Activated CD4-positive, alpha-beta T cell treated with anti-CD3 and anti-CD28 coated beads, Interleukin-2, amount 50 U/mL, for 24 hours (primary cell): ENCODE measurements at places on chromosomes 1 and 21.

DNA sequence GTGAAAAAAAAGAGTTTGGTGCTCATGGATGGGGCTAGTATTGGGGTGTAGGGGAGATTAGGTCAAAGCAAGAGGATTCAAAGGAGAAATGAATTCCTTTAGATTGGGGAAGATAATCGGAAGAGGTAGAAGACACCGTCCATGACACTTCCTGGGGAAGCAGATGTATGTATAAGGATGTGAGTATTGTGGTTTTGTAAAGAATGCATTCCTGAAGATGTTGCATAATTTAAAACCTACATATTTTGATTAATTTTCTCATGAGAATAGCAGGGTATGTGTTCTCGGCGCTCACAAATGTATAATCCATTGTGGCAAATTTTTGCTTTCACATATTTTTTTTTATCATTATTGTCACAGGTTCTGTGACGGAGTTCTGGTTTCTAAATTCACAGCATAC is 5.5 kb upstream of the LGALS8 start:
- DNase-seq, result no peak

DNA sequence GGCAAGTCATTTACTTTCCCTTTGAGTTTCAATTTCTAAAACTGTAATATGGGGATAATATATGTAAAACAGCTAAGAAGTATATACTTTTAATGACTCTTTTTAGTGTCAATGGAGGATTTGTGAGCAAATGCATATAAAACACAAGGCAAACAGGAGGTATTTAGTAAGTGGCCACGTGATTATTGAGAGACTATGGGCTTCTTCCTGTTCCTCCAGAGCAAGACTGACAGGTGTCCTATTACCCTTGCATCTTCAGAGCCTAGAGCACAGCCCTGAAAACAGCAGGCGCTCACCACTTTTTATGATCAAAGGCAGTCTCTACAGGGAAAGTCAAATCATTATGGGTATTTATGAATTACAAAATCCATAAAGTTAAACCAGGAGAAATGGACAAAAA is 941 bp upstream of the ROR1 start:
- no peak for DNase-seq

GRCh38 chr1:200973937-200974657 is 49.4 kb downstream of the KIF21B start:
- no peak for DNase-seq

- no peak for DNase-seq
Observed at GRCh38 chr1:71303617-71304041, 222.8 kb upstream of the ZRANB2 start.

DNA sequence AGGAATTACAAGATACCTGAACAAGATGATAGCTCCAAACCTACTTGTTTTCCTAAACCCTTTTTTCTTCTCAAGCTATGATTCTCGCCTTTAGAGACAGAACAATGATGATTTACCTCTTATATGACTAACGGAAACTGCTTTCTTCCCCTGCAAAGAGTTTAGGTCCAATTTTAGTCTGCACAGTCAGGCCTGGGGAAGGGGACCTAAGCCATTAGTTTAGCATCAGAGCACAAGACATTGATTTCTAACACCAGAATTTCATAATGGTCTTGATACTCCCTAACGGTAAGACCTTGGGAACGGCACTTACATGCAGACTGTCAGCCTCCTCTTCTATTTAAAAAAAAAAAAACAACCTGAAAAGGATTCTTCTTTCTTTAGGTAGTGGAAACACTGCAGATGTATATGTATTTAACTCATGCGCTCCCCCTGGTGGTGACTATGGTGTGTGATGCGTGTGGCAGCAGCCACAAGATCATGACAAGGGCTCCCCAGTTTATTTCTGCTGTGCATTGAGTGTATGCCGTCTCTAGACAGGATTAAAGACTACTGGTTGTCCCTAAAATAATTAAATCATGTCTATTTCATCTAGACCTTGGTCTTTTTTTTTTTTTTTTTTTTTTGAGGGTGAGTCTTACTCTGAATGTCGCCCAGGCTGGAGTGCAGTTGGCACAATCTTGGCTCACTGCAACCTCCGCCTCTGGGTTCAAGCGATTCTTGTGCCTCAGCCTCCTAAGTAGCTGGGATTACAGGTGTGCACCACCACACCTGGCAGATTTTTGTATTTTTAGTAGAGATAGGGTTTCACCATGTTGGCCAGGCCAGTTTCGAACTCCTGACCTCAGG is 37.3 kb upstream of the TMEM222 start:
- DNase-seq, result peak; percentile 88

DNA sequence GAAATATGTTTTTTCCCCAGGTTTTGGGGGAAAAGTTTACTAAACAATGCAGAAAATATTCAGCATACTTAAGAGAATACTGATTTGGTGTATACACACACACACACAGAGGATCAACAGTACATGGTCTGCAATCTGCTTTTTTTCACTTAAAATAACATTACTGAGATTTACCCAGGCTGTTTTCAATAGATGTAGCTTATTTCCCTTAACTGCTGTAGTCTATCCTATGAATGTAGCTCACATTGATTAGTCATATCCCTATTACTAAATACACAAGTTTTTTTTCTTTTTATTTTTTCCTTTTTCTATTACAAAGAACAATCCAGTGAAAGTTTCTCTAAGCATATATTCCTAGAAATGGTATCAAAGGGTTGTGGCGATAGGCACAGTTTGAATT is 266.7 kb upstream of the GREM2 start:
- no peak for DNase-seq

DNA sequence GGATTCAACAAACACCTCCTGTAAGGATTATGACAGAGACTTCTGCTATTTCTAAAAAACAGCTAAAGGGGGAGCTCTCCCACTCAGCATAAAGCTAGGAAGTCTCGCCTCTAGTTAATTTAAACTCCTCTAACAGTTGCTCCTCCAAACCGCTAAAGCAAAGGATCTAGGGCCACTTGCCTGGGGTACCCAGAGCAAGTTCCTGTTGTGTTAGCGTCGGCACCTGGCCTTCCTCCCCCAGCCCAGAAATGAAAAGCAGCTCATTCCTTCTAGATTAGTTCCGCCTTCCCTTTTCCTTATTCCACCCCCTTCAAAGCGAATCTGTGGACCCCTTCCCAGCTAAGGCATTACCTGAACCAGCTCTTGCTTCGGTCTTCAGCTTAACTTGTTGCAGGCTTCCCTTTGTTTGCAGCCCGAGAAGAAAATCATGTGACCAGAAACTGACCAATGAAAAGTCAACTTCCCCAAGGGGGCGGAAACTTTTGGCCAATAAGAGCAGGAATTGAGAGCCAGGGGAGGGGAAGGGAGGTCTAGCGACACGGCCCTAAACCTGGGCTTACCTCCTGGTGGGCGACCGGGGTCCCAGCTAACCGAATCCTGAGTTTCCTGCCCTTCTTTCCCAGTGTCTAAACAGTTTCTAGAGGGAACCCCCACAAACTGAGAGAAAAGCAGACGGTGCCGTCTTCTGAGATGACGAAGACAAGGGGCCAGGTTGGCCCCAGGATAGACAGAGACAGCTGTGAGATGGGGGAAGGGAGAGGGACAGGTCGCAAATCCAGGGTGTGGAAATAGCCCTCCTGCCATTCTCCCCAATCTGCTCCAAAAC is at the start of gene PBXIP1:
Gene PBXIP1, minus strand, starts transcription at position 382 of the 826 bp plus-strand sequence. CDS start 2,378 bp downstream, outside the sequence.
- DNase-seq, result peak; percentile 52

- no peak for DNase-seq
Observed at GRCh38 chr1:17729248-17729647, 25.9 kb upstream of the ACTL8 start.

GRCh38 chr1:83850834-83851233 is 148.1 kb downstream of the TTLL7 start:
- no peak for DNase-seq

DNA sequence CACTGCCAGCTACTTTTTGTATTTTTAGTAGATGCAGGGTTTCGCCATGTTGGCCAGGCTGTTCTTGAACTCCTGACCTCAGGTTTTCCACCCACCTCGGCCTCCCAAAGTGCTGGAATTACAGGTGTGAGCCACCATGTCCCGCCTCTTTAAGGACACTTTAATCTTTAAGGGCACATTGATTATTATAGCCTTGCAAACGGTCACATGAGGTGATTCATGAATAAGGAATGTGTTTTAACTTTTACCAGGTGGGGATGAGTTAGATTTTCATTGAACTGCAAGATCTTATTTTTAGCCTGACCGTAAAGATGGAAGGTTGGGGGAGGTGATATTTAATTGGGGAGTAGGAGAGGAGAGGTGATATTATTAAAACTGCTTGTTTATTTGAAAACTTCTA is 61.9 kb downstream of the TBCE start:
- DNase-seq, result no peak

DNA sequence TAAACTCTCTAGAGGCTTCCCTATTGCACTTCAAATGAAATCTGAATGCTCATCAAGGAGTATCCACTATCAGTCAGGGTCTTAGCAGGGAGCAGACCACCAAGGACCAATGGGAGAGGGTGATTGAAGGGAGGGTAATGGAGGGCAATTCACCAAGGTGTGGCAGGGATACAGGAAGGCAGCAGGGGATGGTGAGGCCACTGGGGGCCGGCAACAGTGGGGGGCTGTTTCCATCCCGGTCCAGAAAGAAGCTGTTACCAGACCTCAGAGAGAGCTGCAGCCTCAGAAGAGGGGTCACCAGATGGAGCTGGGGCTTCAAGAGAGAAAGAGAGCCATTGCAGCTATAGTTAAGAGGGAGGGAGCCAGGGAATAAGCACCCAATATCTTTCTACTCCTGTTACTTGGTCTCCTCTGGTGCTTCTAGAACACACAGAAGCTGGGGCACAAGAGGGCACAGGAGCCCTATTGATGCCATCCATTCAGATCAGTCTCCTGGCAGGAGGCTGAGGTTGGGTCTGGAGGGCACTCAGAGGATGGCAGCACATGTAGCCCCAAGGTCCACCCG is 417.6 kb downstream of the PTPRU start:
- DNase-seq, result no peak

DNA sequence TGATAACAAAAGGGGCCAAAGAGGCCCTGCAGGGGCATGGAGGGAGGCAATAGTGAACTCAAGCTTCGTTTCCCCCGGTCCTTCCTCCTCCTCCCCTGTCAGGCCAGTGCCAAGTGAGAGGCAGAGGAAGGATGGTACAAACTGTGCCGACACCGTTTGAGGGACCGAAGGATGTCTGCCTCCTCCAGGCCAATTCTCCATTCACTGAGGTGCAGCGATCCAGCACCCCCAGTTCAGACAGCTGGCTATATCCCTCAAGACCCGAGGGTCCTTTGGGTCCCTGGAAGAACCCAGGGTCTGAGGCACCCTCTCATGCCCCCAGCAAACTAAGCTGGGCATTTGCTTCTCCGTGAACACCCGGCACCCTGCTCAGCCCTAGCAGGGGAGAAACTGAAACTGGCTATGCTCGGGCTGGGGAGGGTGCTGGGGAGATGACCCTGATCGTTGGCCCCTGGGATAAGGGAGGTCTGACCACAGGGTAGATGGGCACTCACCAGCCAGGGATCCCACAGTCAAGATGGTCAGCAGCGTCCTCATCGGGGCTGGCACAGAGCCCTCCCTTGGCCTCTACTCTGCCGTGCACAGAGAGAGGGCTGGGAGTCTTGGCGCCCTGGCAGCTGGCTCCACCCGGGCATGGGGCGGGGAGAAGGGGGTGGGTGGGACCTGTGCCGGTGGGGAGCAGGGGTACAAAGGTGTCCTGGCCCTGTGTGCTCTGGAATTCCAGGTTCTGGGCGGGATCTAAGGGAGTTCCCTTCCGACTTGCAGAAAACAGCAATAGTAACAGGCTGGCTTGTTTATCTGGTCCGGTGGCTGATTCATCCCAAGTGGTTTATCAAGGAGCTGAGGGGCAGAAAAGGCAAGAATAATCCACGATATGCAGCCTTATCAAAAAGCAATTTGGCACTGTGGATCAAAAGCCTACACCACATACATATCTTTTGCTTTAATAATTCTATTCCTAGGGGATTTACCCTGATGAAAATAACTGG is at the start of gene IL22RA1:
Gene IL22RA1, minus strand, starts transcription at position 595 of the 989 bp plus-strand sequence. Its CDS starts 58 bp downstream, at position 537.
- no peak for DNase-seq

- DNase-seq, result no peak
Observed at GRCh38 chr1:93591676-93592550, 89.7 kb downstream of the BCAR3 start.

GRCh38 chr1:100955322-100955721 is 59.4 kb downstream of the SLC30A7 start:
- no peak for DNase-seq

DNA sequence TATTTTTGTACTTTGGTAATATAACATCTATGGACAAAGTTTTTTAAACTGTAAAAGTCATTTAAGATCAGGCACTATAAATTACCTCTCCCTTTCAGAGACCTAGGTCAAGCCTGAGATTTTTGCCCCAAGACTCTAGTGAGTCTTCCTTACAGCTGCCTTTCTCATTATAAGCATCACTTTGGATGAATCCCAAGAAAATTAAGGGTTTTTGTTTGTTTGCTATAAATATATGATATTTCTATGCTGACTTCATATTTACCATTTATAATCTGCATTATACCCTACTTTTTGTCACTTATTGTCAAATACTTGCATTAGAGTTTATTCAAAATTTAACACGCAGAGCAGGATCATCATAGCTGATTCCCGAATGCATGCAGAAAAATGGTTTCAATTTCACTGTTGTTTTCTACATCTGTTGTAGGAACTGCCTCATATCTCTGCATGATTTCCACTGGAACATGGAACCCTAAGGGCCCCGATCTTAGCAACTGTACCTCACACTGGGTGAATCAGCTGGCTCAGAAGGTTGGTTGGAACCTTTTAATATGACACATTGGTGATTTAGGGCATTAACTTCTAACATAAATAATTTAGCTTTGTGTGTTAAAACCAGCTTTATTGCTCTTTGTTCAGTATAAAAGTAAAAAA is 150.0 kb downstream of the ADGRL2 start:
- DNase-seq, result no peak
